ENCODE measurements at places on chromosomes 3 and 15.
A peak's percentile ranks its signal among the peaks of the same experiment; 100 is the strongest.

- DNase-seq, result no peak
These were observed 31.6 kb downstream of the LRIG1 start for GRCh38 chr3:66469220-66469640.

DNA sequence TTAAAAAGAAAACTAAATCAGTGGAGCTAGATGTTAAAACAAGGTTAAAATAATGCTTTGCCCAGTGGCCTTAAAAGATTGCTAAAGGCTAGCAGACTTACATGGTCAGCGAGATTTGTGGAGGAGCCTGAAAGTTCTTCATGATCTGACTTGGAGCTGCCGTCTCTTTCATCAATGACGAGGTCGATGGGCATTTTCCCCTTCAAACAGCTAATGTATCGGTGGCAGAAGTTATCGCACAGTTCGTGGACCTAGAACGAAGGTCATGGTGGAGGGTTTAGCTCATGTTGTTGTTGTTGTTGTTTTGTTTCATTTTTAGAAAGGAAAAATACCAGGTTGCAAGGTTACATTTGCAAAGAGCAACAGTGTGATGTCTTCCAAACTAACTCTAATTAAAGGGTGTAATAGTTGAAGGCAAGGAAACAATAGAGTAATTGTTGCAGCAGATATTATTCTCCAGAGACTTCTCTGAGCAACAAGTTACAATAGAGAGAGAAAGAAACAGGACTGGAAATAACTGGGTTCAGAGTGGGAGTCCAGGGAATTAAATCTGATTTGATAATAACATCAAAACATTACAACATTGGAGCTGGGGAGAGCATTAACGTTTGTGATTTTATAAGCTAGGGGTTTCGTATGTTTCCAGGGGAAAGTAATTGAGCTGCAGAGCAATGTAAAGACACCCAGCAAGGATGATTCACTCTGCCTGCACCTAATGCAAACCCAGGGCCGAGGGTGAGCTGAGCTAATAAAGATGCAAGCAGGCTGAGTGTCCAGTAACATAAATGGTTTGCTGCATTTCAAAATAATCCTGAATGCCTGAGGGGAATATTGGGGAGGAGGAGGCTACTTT, 6.6 kb downstream of the MEIS2 start:
- DNase-seq, result no peak

GRCh38 chr3:77530870-77531269, 491.0 kb downstream of the ROBO2 start:
- DNase-seq, result no peak

GRCh38 chr3:53224536-53224935, 31.3 kb downstream of the TKT start:
- DNase-seq, result no peak

GRCh38 chr3:146969356-146969755, 364.2 kb upstream of the PLSCR5 start:
- no peak for DNase-seq

DNA sequence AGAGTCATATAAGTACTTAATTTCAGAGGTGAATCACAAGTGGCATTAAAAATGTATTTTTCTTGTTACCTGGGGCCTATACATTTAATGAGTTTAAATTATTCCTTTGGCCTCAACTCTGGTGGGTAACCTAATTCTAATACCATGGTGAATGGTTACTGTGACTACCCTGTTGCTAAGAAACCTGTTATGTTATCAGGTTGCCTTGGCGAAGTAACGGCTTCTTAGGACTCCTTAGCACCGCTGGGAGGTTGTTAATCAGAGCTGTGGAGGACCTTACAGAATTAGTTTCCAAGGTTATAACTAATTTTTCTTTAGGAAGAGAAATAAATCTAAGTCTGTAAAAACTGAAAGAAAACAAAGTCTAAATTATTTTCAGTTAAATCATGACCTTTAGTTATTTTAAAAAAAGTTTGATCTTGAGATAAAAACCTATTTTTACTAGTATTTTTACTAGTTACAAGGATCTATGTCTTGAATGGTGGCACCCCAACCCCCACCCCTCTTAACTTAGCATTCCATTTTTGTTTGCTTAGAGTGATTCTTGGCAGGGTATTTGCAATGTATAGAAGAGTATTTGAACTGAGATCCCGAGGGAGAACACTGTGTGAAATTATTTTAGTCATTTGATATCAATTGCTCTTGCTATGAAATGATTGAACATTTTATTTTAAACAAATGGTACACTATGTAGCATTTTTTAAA, 155.5 kb downstream of the FNDC3B start:
- no peak for DNase-seq

GRCh38 chr3:120846073-120846472, 61.9 kb upstream of the STXBP5L start:
- DNase-seq, result no peak

GRCh38 chr3:17320266-17320665, 422.2 kb downstream of the TBC1D5 start:
- DNase-seq, result no peak

GRCh38 chr3:44323341-44323955, 15.1 kb upstream of the TCAIM start:
- DNase-seq, result peak; percentile 34

DNA sequence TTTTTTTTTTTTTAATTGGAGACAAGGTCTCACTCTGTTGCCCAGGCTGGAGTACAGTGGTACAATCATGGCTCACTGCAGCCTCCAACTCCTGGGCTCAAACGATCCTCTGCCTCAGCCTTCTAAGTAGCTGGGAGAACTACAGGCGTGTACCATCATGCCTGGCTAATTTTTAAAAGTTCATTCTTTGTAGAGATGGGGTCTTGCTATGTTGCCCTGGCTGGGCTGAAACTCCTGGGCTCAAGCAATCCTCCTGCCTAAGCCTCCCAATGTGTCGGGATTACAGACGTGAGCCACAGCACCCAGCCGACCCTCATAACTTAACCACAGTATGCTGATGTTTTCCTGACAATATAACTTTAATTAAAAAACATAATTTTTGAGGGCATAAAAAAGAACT, 24.3 kb downstream of the IL17RD start:
- no peak for DNase-seq

GRCh38 chr15:77456746-77457145, 36.1 kb downstream of the HMG20A start:
- no peak for DNase-seq

- DNase-seq, result no peak
These were observed 177.3 kb downstream of the GAP43 start for GRCh38 chr3:115800489-115801075.

GRCh38 chr15:37090543-37091175, 9.7 kb downstream of the MEIS2 start:
- no peak for DNase-seq

- no peak for DNase-seq
These were observed 688.7 kb downstream of the MECOM start for GRCh38 chr3:168974617-168975403.

- DNase-seq, result no peak
These were observed 50.0 kb upstream of the PSMD6 start for GRCh38 chr3:64073158-64073761.

DNA sequence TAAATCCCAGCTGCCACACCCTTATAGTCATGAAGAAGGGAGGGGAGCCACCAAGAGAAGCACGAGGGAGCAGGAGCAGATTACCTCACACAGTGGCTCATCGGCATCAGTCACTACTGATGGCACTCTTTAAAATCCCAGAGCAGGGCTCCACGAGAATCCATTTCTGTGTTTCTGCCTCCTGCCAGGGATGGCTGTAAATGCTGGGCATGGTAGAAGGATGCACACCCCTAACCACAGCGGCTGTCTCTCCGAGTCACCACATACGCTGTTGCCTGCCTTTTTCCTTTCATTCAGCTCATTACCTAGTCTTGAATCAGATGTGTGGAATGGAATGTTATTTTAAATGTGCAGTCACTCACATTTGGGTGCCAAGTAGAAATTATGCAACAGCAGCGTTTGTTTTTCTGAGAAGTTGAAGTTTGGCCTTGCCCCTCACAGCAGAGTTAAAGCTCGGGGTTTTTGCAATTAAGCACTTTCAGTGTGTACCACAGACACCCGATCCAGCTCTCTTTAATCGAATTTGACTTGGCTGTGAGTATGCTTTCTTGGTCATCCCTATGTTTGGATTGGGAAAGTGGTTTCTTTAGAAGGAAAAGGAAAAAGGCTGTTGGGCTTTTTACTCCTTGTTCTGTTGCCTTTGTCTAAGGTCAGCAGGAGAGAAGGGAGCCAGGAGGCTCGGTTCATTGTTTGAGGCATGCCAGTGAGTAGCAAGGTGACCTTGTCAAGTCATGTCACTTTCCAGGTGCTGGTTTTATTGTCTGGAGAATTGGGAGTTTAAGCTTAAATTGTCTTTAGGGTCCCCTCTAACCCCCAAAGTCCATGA, 284.2 kb upstream of the TPM1 start:
- peak; percentile 32 for DNase-seq

GRCh38 chr15:49706805-49707204, 86.0 kb downstream of the DTWD1 start:
- no peak for DNase-seq

- peak; percentile 63 for DNase-seq
These were observed 62.1 kb upstream of the XCR1 start for GRCh38 chr3:46089237-46090011.

DNA sequence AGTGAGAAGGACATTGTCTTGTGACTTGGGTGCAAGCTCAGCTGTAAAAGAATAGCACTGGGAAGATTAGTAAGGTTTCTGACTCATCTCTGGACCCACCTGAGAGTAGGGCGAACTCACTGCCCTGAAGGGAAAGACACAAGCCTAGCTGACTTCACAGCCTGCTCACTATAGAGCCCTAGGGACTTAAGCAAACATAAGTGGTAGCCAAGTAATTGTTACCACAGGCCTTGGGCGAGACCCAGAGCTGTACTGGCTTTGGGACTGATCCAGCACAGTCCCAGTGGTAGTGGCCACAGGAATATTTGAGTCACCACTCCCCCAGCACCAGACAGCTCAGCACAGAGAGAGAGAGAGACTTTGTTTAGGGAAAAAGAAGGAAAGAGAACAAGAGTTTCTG, 429.9 kb downstream of the TBL1XR1 start:
- no peak for DNase-seq

GRCh38 chr15:81296673-81297072, 27.3 kb downstream of the STARD5 start:
- no peak for DNase-seq

- DNase-seq, result no peak
These were observed 78.4 kb downstream of the NEK10 start for GRCh38 chr3:27290760-27291159.

- no peak for DNase-seq
These were observed 444.7 kb upstream of the RBMS3 start for GRCh38 chr3:28836199-28836598.

- no peak for DNase-seq
These were observed 50.3 kb downstream of the APBA2 start for GRCh38 chr15:28936081-28936480.

- no peak for DNase-seq
These were observed 117.7 kb downstream of the FOXB1 start for GRCh38 chr15:60121845-60122244.

- no peak for DNase-seq
These were observed 37.6 kb downstream of the VIPR1 start for GRCh38 chr3:42539871-42540714.

GRCh38 chr3:152051501-152052404, 178.3 kb downstream of the SUCNR1 start:
- DNase-seq, result no peak

- DNase-seq, result no peak
These were observed 36.0 kb upstream of the GATM start for GRCh38 chr15:45414215-45414885.

GRCh38 chr15:63941698-63942465, 104.4 kb downstream of the DAPK2 start:
- no peak for DNase-seq

- DNase-seq, result no peak
These were observed 534.2 kb downstream of the NSUN3 start for GRCh38 chr3:94596887-94597566.

DNA sequence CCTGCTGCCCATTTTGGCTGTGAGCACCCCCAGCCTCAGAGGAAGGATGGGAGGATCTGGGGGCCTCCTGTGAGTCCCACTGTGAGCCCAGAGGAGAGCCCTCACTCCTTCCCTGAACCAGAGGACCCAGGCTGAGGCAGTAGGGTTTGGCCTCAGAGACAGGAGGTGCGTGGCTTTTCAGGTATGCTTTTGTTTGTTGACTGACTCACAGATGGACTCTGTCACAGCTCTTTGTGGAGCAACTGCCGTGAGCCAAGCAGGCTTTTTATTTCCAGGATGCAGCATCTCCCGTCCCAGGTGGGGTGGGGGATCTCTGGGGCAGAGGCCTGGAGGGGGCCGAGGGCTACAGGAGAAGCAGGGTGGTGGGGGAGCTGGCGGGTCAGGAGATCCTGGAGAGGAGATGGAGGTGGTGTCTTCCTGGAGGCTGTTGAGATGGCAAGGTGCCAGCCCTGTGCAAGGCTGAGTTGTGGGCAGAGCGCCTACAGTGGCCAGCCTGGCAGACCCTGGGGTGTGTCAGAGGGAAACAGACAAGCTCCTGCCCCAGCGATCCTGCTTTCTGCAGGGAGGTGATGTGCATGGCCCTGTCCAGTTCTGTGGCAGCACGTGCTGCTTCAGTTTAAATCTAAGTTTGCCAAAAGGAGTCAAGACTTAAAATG, 24.0 kb downstream of the PLXNA1 start:
- DNase-seq, result no peak

GRCh38 chr15:52527911-52528563, 643 bp downstream of the MYO5A start:
- no peak for DNase-seq

DNA sequence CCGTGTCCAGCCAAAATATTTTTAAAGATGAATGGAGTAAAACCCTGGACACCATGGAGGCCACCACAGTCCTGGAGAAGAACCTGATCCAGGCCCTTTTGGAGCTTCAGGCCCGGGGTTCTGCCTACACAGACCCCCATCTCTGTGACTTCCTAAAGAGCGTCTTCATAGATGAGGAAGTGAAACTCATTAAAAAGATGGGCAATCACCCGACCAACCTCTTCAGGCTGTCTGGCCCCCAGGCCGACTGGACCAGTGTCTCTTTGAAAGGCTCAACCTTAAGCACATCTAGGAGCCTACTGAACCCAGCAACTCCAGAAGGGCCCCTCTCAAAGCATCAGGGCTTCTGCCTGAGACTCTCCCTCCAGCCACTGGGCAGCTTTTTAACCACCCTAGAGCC, 107.9 kb upstream of the FAM174B start:
- no peak for DNase-seq

- DNase-seq, result no peak
These were observed 50.3 kb downstream of the SPATA12 start for GRCh38 chr3:57110798-57111197.

DNA sequence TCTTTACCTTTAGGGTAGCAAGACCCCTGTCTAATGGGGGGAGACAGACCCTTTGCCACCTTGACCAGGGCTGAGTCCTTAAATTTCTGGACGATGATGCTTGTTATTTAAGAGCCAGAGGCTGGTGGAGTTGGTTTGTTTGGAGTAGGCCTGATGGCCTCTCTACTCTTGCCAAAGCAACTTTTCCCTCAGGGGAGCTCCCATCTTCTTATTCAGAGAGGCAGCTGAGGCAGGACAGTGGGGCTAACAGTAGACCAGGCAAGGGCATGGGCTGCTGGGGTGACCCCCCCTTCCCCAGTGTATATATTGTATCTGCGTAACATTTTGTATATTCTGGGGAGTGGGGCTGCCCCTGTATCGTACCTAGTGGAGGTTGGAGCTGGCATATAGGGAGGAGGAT, 10.3 kb downstream of the RPS17 start:
- no peak for DNase-seq

Data from thoracic aorta (tissue), 2 donors.